ENCODE measurements at places on chromosomes 11 and 22. TPM values are rescaled to one million over a fixed set of nuclear protein-coding genes. Genes with fewer than 3 reads are reported as not detected.

DNA sequence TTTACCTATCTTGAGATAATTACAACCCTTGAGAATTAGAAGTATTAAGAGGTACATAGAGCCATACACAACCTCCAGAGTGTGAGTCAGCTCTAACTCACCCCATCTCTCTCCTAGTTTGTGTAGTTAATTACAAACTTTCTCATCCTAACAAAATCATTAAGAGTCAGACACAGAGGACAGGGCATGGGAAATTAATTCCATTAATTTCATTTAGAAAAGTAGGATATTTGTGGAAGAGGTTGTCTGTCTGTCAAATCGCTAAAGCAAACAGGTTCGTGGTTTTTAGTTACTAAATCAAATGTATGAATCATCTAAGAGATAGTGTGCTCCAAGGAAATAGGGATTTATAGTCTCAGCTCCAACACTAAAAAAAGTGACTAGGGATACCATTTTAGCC is 1261.4 kb upstream of the TENM4 start:
- no peak for DNase-seq

- no peak for DNase-seq
Measured at GRCh38 chr22:46626911-46627805, 7.0 kb downstream of the GRAMD4 start.

- DNase-seq = no peak
Measured at GRCh38 chr11:12474871-12475270, 97.5 kb downstream of the PARVA start.

- no peak for DNase-seq
Measured at GRCh38 chr11:120112174-120112796, 25.6 kb downstream of the TRIM29 start.

DNA sequence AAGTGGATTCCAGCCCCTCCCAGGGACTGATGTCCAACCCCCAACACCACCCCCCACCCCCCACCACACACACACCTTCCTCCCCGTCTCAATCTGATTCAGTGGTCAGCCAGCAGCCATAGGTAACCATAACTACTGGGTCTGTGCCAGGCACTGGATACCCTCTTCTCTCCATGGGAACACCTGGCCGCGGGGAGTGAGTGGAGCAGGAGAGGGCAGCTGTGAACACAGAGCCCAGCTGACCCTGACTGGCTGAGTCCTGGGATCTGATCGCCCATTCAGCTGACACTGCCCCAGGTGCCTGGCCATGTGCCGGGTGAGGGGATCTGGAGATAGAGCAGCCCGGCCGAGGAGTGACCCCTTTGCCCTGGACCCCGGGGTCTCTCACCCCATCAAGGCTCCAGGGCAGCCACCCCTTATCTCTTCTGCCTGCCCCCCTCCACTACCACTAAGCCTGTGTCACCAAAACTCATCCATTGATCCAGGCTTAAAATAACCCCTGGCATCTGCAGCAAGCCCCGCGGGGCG is 2.6 kb upstream of the SHISA8 start:
- no peak for DNase-seq

DNA sequence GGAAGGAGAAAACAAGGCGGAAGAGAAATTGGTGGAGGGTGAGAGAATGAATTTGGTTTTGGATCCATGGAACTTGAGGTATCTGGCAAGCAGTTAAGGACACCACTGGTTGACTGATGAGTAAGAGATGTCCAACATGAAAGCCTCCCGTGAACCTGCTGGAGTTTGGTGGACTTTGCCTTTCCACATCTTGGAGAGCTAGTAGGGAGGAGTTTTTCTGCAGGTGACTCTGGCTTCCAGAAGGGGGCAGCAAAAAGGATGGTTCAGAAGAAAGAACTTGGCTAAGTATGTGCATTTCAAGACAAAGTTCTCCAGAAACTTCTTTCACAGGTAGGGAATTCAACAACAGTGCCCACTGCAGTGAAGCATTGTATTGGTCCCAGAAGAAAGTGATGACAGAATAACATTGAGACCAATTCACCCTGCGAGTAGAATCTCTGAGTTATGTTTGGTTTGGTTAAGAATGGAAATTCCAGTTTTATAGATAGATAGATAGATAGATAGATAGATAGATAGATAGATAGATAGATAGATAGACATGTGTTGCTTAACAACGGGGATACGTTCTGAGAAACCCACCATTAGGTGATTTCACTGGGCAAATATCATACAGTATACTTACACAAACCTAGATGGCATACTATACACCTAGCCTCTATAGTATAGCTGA is 28.5 kb downstream of the DCDC1 start:
- DNase-seq = no peak

DNA sequence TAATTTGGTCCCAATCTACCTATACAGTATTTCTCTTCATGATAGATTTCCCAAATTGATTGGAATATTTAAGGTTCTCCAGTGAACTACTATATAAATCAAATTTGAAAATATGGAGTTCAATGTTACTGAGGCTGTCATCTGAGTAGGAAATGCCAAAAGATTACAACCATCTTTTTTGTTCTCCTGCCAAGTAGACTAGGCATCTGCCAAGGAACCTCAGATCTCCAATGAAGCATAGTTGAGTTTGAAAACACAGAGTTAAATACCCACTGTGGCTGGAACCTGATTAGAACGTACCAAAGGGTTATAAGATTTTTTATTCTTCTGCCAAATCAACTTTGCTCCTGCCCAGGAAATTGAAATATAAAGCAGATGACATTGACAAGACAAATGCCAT is 330.9 kb downstream of the CNTN5 start:
- DNase-seq = no peak

The ADM gene
- total RNA-seq = 5.9 TPM

The IRAG1 gene
- 2.1 TPM for total RNA-seq

The HBG1 gene
- total RNA-seq = 3.3 TPM

The GRM5 gene
- not detected for total RNA-seq

The NAA40 gene
- 6.8 TPM for total RNA-seq

Measured in pancreas (tissue), 10 donors.